Hematopoietic multipotent progenitor cell treated with erythropoietin and hydrocortisone succinate and interleukin-3 and kit ligand, for 6 days (in vitro differentiated cells): ENCODE measurements at places on chromosomes 12 and 14.
A peak's percentile ranks its signal among the peaks of the same experiment; 100 is the strongest.

DNA sequence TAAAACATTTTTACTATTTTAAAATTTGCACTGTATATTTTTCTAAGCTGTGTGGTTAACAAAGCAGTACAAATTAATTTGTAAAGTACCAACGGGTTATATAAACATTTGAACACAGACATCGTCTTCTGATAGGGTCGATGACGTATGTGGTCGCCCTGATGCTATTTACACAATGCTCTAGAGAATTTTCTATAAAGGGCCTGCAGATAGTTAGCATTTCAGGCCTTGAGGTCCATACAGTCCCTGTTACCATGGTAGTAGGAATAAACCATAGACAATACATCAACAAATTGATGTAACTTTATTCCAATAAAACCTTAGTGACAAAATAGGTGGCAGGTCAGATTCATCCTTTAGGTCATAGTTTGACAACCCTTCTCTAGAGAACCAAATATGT lies 25.7 kb upstream of the PDZRN4 start:
- DNase-seq, result no peak

DNA sequence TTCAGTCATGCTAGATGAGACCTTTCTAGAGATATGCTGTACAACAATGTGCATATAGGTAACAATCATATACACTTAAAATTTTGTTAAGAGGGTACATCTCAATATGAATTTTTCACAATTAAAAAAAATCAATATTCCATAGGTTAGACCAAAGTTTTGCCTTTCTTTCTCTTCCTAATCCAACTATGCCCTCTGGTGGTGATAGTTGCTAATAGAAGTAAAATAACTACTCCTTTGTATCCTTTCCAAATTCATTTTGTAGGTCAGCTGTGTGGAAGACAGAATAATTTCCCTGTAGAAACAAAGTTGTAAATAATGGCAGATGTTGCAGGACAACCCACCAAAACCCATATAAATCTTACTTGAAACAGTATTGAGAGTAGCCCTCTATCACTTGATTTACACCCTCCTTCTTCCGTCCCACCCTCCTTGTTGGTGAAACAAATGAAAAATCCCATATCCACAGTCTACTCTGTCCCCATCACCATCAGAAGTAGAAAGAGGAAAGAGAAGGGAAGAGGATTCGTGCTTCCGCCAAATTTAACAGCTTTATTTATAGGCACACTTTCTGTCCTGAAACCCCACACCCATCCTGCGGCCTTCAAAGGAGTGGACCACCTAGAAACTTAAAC lies 34.2 kb upstream of the KICS2 start:
- peak; percentile 90 for DNase-seq

DNA sequence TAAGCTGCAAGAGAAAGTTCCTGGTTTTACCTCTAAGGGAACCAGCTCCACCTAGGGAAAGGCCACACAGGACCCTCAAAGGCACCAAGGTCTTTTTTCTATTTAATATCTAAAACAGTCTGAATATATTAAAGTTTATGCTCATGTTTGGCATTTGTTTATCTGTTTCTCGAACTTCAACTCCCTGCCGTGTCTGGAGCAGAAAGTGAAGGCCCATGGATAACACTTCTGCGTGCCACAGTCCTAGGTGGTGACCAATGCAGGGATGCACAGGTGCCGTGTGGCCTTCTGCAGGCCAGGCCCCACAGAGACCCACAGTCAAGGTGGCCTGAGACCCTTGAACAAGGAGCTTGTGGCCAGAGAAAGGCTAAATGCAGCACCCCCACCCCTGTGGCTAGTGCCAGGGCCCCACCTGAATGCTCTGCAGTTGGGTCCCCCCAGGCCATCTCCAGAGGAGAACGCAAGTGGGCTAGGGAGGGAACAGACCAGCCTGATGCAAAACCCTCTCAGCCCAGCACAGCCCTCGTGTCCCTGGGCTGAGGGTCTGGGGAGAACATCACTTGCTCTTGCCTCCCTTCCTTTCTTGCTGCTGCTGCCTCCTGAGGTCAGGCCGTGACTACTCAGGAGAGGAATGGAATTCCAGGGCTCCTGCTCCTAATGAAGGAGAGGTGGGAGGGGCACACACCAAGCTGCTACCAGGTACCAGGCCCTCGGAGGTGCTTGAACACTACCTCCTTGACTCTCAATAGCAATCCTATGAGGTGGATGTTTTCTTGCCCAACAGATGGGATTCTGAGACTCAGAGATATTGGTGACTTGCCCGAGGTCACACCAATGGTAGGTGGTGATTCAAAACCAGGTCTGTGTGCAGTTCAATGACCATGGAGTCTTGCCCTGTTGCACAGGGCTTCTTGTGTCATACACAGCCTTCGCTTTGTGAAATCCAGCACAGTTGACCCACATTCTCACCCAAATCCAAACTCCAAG lies 45.4 kb downstream of the PSMA6 start:
- DNase-seq, result no peak

DNA sequence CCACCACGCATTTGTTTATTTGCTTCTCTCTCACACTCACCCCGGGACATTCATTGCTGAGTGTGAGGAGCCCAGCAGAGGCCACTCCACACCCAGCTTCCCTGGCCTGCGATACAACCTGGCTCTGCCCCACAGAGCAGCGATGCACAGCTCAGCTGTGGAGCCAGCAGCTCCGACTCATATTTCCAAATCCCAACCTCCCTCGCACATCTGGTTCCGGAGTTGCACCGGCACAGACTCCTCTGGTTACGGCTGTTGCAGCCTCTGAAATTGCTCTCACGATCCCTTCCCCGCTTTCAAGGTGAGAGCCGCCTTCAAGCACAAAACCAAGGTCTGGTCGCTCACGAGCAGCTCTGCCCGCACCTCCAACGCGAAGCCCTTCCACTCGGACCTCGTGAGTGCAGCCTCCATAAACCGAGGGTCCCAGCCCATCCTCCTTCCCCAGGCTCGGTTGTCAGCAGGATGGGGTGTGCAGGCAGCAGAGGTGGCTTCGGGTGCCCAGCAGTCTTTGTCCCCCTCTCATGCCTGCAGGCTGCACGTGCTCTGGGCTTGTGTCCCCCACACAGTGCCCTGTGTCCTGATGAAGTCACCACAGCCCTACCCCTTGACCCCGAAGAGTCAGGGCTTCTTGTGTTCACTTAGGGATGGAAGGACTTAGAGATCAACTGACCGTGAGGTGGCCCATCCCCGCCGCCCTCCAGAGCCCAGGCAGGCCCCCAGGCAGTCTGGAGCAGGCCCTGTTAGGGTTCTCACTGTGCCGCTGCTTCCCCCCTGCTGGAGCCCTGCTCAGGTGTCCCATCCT lies 184.3 kb downstream of the ADGRD1 start:
- DNase-seq, result peak; percentile 18

DNA sequence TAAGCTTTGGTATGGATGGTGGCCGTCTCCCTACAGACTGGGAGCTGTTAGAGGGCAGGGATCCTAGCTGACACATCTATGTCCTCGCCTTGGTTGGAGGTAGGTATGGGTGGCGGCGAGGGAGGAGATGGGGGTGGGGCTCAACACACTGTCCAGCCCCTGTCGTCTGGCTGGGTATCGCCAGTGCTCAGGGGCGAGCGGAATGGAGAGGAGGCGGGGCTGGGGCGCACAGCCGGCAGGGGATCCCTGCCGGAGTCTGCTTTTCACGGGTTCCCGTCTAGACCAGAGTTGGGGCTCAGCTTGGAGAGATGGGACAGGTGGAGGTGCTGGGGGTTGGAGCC lies 16.1 kb downstream of the TAMALIN start:
- peak; percentile 65 for DNase-seq

- DNase-seq, result peak; percentile 70
Measured at GRCh38 chr14:77027538-77028383, 747 bp downstream of the IRF2BPL start.

- no peak for DNase-seq
Measured at GRCh38 chr12:1463073-1463905, 131.1 kb downstream of the FBXL14 start.

GRCh38 chr14:73818821-73819220 lies 32.8 kb upstream of the PTGR2 start:
- no peak for DNase-seq

- peak; percentile 9 for DNase-seq
Measured at GRCh38 chr12:26340649-26341048, 145.3 kb downstream of the SSPN start.

DNA sequence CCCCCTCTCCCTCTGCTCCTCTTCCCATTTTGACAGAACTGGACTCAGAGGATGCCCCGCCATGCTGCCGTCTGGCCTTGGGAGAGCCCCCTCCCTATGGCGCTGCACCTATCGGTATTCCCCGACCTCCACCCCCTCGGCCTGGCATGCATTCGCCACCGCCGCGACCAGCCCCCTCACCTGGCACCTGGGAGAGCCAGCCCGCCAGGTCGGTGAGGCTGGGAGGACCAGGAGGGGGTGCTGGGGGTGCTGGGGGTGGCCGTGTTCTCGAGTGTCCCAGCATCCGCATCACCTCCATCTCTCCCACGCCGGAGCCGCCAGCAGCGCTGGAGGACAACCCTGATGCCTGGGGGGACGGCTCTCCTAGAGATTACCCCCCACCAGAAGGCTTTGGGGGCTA lies 1.5 kb downstream of the NFATC4 start:
- no peak for DNase-seq

DNA sequence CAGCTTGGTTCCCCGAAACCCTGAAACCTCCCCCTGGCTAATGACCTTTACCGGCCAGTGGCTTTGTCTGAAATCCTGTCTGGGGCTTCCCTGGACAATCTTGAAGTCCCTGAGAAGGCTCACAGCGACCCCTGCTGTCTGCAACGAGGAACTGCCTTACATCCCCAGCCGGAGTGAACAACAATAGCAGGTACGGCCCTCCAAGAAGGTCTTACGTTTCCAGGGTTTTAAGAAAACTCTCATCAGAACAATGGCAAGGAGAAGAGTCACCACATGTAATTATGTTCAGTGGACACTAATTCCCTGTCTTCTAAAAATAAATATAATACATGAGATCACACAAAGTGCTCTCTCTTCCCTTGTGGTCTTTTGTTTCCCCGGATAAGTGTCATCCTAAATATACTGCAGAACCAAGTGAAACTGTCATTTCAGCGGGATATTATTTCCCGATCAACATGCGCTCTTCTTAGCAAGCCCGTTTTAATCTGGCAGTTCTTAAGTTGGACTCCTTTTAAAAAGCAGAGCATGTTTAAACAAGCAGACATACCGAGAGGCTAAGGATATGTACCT lies 53.3 kb downstream of the RBM19 start:
- peak; percentile 74 for DNase-seq

- no peak for DNase-seq
Measured at GRCh38 chr12:59093073-59093772, 172.9 kb upstream of the LRIG3 start.

DNA sequence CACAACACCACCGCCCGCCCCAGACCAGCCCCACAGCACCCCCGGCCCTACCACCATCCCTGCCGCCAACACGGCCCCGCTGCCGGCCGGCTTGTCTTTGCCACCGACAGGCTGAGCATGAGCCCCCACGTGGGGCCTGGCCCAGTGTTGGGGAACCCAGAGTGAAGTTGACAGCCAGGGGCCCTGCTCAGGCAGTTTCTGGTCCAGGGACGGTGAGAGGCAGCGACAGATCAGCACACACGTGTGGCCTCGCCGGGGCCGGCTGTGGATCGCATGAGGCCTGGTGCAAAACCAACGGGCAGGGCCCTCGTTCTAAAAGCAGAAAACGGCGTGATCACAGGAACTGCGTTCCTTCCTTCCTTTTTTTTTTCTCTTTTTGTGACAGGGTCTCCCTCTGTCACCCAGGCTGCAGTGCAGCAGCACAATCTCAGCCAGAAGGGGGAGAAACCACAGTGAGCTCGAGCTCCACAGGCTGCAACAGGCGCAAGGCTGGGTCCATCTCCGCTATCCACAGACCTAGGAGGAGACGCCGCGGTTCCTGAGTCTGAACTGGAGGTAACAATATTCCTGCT lies 50.5 kb upstream of the FBRSL1 start:
- peak; percentile 38 for DNase-seq

DNA sequence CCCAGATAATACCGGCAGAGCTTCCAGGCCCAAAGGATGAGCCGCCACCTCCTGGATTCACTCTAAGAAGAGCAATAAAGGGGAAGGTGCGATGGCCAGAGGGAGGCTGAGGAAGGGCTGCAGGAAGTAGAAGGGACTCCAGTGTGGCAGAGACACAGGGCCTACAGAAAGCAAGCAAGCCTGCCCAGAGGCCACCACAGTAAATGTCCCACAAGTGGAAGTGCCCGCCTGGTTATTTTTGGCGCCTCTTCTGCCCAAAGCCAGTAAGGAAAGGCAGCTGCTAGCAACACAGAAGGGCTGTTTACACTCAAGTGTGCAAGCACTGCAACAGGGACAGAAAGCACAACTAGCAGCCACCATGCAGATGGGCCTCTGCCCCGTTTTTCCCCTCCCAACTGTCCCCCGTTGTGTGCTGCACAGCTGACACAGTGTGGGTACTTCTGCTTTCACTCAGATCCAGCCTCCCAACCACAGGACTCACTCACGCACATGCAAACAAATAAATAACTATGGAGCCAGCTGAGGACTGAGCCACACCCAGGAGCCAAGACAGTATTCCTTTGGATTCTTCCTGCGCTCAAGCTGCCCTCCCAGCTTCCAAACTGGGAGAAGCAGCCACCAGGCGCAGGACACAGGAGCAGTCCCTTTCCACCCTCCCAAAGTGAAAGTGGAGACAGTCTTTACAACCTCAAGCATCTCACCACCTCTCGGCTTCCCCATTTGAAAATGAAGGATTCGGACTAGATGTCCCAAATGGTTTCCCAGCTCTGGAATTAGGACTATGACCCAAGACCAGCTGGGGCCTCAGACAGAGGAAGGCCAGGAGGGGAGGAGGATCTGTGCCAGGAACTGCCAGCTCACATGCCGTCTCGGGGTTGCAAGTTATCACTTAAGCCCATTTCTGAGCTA lies 40.0 kb upstream of the PNMA1 start:
- DNase-seq, result peak; percentile 87

GRCh38 chr12:87304406-87304805 lies 724.8 kb downstream of the C12orf50 start:
- no peak for DNase-seq

GRCh38 chr14:28629328-28630004 lies 137.1 kb upstream of the FOXG1 start:
- DNase-seq, result no peak

GRCh38 chr12:12891881-12892355 lies 556 bp downstream of the GPRC5A start:
- no peak for DNase-seq

- DNase-seq, result no peak
Measured at GRCh38 chr12:109782326-109782703, 50.9 kb downstream of the TRPV4 start.

DNA sequence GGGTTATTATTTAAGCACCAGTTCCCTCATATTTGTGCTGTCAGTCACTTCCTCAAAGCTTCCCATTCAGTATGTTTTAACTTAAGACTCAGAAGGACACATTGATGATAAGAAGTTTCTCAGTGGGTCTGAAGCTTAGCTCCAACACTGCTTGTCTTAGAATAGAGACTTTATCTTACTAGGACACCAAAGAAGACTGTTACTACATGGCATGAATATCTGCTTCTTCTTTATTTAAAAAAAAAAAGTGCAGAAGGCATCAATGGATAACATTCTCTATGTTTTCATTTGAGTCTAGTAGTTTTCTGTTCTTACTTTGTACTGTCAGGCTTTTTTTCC lies 404.2 kb downstream of the DAD1 start:
- peak; percentile 28 for DNase-seq

- DNase-seq, result peak; percentile 71
Measured at GRCh38 chr14:24394275-24394674, 4.5 kb upstream of the NYNRIN start.

- DNase-seq, result no peak
Measured at GRCh38 chr14:63375769-63376168, 57.0 kb upstream of the GPHB5 start.

GRCh38 chr12:127943481-127944210 lies 323.3 kb upstream of the TMEM132C start:
- no peak for DNase-seq

GRCh38 chr12:75951399-75952278 lies 79.9 kb downstream of the PHLDA1 start:
- peak; percentile 20 for DNase-seq
